ENCODE measurements at places on chromosomes 11 and 22.

GRCh38 chr11:91786097-91786496 is 438.5 kb upstream of the FAT3 start:
- no peak for DNase-seq

DNA sequence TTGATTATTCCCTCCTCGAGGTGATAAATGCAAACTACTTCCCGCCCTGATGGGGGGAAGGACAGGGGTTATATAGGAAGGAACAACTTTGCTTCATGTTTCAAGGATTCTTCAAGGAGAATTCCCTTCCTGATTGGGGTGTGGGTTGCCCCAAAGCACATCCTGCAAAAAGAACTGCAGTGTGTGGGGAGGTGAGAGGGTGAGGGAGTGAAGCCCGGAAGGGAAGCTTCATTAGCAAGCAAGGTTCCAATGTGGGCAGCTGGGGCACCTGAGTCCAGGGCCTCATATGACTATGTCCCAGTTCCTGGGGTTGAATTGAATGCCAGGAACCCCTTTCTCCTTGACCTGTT is 326.0 kb downstream of the MN1 start:
- no peak for DNase-seq

DNA sequence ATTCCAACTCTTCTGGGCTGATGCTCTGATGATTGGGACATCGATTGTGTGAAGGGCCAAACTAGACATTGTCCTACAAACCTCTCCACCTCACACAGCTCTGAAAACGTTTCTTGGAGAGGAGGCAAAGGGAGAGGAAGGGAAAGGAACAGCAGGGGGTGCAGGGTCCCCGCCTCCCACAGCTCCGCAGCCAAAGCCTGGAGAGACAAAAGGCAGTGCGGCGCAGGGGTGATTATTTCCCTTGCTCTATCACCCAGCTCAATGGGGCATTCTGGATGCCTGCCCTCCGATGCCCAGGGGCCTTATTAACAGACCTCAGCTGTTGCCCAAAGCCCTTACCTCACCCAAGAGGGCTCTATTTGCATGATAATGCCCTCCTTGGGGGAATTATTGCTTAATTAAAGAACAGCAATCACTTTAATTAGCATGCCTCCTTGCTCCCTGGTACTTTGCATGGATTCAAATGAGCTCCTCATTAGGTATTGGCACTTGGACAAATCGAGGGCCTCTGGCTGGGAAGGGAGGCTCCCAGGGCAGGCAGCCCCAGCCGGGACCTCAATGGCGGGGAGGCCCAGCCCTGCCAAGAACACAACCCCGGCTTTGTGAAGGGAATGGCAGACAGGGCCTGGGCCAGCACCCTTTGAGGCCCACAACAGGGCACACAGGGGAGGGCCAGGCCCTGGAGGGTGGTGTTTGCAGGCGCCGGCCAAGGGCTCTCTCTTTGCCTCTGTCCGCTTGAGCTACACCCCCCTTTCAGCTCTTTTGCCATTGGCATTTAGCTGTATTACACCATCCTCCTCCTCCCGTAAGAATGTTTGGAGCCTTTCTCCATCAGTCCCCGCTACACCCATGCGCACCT is 19.8 kb upstream of the CDON start:
- DNase-seq, result no peak

DNA sequence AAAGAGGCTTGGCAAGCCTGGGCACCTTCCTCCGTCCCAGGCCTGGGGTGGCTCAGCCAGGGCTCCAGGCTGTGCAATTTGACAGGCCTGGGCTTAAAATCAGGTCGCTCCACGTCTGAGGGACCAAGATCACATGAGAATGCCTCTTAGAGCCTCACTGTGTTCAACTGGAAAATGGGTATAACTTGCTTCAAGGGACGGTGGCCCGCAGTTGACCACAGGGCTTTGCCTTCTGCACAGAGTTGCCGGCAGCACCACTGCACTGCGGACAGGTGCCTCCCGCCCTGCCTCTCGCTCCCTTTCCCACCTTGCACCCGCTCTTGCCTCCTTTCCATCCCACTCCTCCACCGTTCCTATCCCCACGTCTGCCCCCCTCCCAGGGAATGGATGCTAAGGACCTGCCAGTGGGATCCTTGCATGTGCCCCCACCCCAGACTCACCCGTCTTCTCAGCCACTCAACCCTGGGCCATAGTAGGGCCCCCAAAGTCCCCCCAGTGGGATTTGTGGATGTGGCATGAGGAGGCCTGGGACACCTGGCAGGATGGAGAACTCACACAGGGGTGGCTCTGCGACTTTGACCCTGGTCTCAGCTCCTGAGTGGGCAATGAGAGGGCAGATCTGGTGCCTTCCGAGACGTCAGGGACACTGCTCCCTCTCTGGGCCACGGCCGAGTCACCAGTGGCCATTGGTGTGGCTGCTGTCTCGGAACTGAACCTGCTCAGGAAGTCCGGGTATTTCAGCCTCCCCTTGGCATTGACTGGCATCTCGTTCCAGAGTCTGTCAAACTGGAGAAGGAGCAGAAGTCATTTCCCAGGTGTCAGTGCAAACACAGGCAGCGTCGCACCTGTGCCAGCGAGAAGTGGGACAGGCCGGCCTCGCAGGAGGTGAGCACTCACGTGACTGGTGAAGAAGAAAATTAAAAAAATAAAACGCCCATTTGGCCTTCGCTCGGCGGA is 128.0 kb downstream of the MPPED1 start:
- no peak for DNase-seq

DNA sequence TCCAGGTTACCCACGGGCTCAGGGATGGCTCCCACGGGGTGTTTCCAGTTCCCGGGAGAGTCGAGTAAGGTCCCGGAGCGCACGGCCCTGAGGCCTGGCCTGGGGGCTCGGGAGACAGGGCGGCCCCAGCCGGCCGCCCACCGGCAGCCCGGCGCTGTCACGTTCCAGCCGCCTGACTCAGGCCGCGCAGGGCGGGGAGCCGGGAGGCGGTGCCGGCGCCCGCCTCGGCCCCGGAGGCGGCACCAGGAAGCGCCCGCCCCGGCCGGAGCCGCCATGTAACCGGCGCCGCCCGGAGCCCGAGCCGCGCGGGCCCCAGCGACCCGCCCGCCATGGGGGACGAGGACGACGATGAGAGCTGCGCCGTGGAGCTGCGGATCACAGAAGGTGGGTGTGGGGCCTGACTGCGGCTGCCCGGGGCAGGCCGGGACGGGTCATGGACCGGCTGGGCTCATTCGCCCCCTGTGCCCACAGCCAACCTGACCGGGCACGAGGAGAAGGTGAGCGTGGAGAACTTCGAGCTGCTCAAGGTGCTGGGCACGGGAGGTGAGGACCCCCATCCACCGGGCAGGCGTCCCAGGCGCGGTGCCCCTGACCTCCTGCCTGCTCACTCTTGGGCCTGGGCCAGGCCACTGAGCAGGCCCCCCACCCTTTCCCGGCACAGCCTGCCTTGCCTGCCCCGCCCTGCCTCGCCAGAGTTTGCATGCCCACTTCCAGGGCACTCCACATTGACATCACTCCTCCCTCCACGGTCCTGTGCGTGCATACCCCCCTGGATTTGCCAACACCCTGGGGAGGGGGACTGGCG is at the start of gene RPS6KA4:
Gene RPS6KA4, plus strand, starts transcription at position 256 of the 805 bp plus-strand sequence. Its CDS starts 74 bp downstream, at position 330.
- DNase-seq, result peak; percentile 96

- DNase-seq, result no peak
Measured at GRCh38 chr11:129704831-129705230, 110.8 kb upstream of the TMEM45B start.

- DNase-seq, result no peak
Measured at GRCh38 chr11:113697756-113698407, 8.2 kb downstream of the TMPRSS5 start.

DNA sequence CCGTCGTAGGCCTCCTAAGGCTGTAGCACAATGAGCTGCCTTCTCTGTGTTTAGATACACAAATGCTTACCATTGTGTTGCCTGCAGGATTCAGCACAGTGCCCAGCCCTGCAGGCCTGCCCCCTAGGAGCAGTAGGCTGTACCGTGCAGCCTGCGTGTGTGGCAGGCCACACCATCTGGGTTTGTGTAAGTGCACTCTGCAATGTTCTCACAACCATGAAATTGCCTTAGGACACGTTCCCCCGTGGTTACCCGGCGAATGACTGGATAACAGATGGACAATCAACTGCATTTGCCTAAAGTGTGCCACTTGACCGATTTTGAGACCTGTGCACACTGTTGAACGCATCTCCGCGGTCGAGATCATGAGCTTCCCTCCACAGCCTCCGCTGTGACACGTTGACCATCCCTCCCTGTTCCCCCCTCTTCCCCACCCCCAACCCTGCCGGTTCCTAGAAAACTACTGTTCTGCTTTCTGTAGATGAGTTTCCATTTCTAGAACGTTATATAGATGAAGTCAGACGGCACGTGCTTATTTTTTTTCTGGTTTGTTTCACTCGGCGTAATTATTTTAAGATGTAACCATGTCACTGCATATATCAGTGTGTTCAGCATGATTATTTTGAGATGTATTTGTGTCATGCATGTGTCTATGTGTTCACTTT is 22.2 kb upstream of the CTSD start:
- no peak for DNase-seq

DNA sequence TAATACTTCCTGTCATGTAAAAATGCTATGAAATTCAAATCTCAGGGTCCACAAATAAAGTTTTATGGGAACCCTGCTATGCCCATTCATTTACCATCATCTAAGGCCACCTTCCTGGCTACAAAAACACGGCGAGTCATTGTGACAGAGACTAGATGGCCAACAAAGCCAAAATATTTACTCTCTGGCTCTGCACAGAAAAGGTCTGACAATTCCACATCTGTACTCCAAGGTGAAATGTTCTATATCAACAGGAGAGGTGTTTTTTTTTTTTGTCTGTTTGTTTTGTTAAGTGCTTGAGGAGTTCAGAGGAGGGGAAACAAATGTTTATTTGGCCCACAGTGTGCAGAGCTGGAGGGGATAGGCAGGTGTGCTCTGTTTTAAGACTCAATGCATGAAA is 18.6 kb upstream of the TMA7B start:
- DNase-seq, result no peak

DNA sequence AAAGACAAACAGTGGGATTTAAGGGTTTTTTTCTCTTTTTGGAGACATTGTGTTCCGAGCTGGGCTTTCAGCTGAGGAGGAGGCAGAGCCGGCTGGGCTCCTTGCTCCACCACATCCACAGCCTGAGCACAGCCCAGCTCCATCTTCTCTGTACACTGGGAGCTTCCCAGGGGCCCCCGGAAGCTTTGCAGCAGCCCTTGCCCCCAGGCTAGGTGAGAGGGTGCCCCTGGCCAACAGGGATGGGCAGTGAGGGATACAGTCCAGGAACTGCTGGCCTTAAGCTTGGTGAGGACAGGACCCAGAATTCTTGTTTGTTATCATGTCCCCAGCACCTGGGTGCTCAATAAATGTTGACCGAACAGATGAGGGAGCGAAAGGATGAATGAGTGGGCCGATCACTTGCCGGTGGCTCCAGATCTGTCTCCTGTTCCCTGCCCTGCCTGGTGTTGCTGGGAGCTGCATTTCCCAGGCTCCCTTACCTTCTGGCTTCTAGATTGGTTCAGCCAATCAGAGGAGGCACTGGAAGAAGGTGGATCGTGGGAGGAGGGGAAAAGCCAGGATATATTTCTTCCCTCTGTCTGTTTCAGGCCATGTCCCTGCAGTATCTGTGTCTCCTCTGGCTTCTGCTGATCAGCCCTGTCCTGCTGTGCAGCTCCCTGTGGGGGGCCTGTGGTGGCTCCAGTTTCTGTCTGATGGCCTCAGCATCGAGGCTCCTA is 26.5 kb upstream of the NECTIN1 start:
- no peak for DNase-seq

- DNase-seq, result no peak
Measured at GRCh38 chr22:19666673-19667593, 47.4 kb upstream of the SEPTIN5 start.

DNA sequence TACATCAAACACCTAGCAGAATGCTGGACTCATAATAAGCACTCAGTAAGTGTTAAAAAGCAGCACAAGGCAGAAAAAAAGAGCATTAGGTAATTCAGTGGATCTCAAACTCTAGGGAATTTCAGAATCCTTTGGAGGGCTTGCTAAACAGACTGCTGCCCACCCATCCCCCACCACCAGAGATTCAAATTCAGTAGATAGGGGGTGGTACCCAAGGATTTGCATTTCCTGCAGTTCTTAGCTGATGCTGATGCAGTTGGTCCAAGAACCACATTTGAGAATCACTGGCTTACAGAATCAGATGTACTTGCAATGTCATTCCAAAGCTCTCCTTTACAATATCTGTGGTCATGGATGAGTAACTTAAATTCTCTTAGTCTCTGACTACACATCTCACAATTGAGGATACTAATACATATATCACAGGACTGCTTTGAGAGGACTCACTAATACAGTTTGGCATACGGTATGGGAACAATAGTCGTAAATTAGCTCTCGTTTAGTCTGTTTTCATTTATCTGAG is 664.5 kb downstream of the KCNA4 start:
- no peak for DNase-seq

DNA sequence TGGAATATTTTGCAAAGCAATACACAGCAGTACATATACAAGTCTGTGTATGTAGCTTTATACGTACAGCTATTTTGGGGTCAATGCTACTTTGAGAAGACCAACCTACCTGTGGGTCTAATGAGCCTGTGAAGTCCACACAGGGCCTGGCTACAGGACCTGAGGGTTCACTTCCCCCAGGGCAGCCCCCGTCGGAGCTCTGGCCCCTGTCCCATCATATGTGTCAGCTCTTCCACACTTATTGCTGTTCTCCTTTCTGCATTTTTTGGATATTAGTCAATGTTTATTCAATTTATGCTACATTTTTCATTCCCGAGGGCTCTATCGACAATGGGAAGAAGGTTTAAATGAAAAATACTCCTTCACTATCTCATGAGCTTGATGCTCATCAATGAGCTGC is 1473.6 kb downstream of the BRD1 start:
- no peak for DNase-seq

- DNase-seq, result no peak
Measured at GRCh38 chr11:108727665-108728064, 62.8 kb downstream of the DDX10 start.

GRCh38 chr11:43693731-43694130 is 13.2 kb downstream of the HSD17B12 start:
- no peak for DNase-seq

GRCh38 chr11:71342116-71342515 is 89.7 kb upstream of the SHANK2 start:
- DNase-seq, result no peak

GRCh38 chr11:76604626-76605241 is 65.8 kb downstream of the LRRC32 start:
- no peak for DNase-seq
